ENCODE measurements at places on chromosomes 4 and X.

DNA sequence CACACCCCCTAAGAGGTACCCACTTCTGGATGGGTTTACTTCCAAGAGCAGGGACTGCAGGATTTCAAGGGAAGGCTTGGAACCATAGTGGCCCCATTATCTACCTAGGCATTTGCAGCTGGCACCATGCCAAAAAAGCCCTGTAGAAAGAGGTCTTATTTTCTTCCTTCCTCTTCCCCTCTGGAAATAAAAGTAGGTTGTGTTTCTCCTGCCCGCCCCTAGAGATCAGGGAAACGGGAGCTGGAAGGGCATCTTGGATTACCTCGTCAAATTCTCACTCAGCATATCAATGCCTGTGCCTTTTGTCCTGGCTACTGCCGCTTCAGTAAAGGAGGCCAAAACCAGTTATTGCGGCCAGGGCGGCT lies 1.6 kb downstream of the SCD5 start:
- no peak for DNase-seq

- peak; percentile 71 for DNase-seq
Observed at GRCh38 chr4:174217273-174218126, 66.0 kb downstream of the FBXO8 start.

DNA sequence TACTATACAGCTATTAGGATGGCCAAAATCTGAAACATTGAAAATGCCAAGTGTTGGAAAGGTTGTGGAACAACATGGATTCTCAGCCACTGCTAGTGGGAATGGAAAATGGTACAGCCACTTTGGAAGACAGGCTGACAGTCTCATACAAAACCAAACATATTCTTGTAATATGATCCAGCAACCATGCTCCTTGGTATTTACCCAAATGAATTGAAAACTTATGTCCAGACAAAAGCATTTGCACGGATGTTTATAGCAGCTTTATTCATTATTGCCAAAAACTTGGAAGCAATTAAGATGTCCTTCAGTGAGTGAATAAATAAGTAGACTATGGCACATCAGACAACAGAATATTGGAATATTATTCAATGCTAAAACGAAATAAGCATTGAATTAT lies 105.8 kb upstream of the DCLK2 start:
- DNase-seq: no peak

- no peak for DNase-seq
Observed at GRCh38 chr4:76550966-76551780, 116.1 kb downstream of the SHROOM3 start.
